ENCODE measurements at places on chromosomes 6 and 20.

DNA sequence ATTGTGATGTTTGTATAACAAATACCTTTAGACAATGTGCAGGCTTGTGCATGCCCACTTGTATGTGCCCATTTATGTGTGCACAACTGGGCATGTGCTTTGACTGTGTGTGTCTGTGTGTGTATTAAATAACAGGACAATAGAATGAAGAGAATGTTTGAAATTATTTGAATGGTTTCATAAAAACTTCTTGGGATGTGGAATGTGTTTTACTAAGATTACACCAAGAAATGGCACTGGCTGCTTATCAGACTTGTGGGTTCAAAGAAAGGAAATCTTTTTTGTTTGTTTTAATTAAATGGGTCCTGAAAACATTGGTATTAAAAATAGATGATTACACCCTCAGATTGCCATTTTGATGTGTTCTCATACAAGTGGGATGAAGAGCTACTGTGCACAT is 191.6 kb upstream of the CCN2 start:
- DNase-seq: no peak

- DNase-seq: no peak
Observed at GRCh38 chr20:36821964-36822437, 48.4 kb upstream of the DSN1 start.

DNA sequence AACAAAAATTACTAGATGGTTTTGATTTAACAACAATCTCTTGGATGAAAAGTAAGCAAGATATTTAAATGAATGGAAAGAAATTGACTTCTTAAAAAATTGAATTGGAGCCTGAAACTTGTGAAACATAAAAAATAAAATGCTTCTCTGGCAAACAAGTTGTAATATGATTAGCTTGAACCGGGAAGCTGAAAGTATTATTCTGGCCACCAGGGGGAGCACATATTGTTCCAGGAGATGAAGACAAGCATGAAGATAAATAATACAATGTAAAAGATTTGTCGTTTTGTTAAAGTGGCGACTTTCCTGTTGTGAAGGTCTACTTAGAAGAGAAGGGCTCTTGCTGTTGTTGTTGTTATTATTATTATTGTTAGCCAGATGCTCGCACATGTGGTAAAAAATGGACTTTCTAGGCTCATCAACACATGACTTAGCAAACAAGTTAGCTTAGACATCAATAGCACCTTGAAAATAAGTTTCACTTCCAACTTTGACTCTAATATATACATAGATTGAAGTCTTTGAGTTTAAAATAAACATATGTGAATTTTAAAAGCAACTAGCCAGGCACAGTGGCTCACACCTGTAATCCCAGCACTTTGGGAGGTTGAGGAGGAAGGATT is 14.2 kb downstream of the PAX1 start:
- peak; percentile 16 for DNase-seq

DNA sequence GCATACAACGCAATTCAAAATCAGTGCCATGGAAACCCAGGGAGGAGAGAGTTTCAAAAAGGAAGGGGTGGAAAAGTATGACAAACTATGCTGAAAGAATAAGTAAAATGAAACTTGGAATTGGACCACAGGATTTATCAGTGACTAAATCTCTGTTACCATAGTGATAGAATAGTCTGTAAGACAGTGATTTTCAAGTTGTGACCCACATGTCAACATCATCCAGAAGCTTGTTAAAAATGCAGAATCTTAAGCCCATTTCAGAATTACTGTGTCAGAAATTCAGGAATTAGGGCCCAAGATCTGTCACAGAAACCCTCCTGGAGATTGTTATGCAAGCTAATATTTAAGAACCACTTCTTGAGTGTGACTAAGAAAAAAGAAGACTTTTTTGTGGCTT is 417.7 kb upstream of the JAG1 start:
- no peak for DNase-seq

Data from NCI-H2171 (cell line).